Progenitor cell of endocrine pancreas (in vitro differentiated cells): ENCODE measurements at places on chromosomes 11 and 22.
A peak's percentile ranks its signal among the peaks of the same experiment; 100 is the strongest.

GRCh38 chr11:68508425-68508824 is 47.9 kb downstream of the PPP6R3 start:
- DNase-seq, result no peak

GRCh38 chr11:83054904-83055380 is 16.8 kb downstream of the RAB30 start:
- DNase-seq, result no peak

GRCh38 chr11:128448981-128449713 is 138.2 kb downstream of the ETS1 start:
- DNase-seq, result no peak

DNA sequence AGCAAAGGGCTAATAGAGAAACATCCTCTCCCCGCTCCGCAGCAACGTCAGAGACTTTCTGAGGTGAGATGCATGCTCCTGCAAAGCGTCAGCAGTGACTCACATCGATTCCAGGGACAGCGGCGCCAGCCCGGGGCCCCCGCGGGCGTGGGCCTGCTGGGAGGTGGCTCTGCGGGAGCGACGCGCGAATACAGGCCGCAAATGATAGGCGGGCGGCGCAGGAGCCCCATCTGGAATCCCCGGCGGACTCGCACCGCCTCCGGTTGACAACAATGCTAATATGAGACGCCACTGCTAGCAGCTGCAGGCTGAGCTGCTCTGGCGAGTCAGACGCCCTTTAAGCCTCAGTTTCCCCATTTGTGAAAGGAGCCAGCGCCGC is 557 bp downstream of the RANGAP1 start:
- DNase-seq, result peak; percentile 36

GRCh38 chr22:36086170-36086490 is 57.5 kb upstream of the RBFOX2 start:
- DNase-seq, result no peak

DNA sequence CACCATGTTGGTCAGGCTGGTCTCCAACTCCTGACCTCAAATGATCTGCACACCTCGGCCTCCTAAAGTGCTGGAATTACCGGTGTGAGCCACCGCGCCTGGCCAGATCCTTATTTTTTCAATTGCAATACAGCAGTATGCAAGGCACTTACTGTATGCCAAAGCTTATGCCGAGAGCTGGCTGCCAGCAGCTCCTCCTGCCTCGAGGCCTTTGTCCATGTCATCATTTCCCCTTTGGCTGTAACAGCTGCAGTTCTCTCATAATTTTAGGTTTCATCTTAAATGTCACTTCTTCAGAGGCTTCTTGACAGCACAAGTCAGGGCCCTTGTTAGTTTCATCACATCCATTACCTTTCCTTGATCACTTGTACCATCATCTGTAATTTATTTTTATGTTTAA is 1.5 kb upstream of the SREBF2 start:
- no peak for DNase-seq

DNA sequence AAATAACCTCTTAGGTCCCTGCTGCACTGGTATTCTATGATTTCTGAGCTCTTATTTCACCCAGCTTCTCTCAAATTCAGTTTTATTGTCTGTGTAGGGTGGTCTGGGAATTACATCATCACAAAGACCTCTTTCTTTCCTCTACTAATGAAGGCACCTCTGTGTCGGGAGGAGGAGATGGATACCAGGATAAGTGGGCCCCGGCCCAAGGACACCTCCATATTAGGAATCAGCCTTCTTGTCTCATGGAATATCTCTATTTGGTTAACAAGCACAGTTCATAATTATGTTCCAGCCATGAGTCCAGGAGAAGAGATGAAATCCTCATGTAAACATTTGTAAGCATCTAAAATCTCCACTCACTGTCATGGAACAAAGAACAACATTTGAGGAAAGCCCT is 9.4 kb downstream of the PARVA start:
- no peak for DNase-seq

GRCh38 chr11:62902932-62903331 is 18.2 kb downstream of the CHRM1 start:
- DNase-seq, result no peak

DNA sequence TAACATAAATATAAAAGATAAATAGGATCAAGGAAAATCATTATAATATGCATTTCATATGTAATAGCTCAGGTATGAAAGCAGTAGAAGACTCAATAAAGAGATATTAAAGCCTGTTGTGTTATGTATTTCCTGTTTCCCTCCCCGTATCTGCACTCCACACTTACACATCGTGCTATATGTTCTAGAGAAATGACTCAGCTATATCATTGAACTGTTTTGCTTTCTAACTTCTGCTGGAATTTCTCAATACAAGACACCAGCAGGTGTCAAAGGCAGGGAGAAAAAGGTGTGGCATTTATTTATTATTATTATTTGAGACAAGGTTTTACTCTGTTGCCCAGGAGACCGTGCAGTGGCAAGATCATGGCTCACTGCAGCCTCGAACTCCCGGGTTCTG is 842.8 kb upstream of the CNTN5 start:
- no peak for DNase-seq

GRCh38 chr22:42171946-42172719 is 41.5 kb upstream of the CYP2D6 start:
- no peak for DNase-seq

DNA sequence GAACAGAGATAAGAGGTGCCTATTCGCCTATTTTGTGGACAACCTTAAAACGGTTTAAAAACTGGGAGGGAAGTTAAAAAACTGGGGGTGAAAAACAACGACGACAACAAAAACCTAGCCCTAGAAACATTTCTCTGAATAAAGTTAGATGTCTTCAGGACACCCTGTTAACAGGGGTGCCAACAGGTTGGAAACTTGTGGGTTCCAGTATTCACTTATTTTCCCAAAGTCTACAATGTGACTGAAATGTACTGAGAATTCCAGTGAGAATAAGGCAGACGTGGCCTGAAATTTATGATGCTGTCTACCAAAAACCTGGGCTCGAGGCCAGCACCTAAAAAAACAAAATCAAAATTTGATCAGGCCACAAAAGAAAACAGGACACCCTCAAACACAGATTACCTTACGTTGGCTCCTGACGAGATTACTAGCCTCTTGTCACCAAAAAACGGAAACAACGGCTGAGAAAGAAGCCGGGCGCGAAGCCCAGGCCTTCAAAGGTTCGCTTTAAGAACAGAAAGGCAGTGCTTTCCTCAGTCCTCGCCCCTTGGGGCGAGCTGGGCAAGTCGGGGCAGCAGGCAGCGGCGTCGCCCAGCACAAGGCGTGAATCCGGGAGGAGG is 906 bp downstream of the CCDC90B start:
- no peak for DNase-seq
